ENCODE measurements at places on chromosomes 16 and 17. TPM values are rescaled to one million over a fixed set of nuclear protein-coding genes. Genes with fewer than 3 reads are reported as not detected.

- no peak for DNase-seq
- H3K27me3 ChIP-seq, result no peaks in the 10 kb centered on the region
- H3K27ac ChIP-seq, result no peak overlapping the region
These were observed 71.7 kb downstream of the CDC27 start for GRCh38 chr17:47117386-47117785.

GRCh38 chr17:38569701-38570512, 35.8 kb downstream of the SRCIN1 start:
- peaks cover 15% of the 10 kb centered on the region for H3K4me1 ChIP-seq
- no peak overlapping the region for H3K4me3 ChIP-seq
- no peak for DNase-seq
- H3K36me3 ChIP-seq, result no peaks in the 10 kb centered on the region
- no peak overlapping the region for H3K27ac ChIP-seq

DNA sequence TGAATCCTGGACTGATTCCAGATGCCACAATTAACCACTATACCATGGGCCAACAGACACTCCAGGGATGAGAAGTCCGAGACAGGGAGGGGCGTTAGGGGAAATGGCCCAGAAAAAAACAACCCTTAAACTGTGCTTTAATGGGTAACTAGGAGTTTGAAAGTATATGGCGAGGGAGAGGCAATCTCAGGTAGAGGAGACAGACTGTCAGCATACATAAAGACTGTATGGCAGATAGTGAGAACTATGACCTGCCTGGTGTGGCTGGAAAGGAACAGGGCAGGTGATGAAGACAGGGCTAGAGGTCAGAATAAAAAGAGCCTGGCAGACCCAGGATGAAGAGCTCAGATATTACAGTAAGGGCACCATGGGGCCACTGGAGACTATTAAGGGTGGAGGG, 8.1 kb downstream of the ZZEF1 start:
- H3K27me3 ChIP-seq, result no peaks in the 10 kb centered on the region
- H3K27ac ChIP-seq, result no peak overlapping the region
- peaks cover 24% of the 10 kb centered on the region for H3K36me3 ChIP-seq
- no peak overlapping the region for H3K4me3 ChIP-seq

- H3K27me3 ChIP-seq, result no peaks in the 10 kb centered on the region
- no peak overlapping the region for H3K27ac ChIP-seq
- H3K4me3 ChIP-seq, result no peak overlapping the region
- peaks cover 38% of the 10 kb centered on the region for H3K36me3 ChIP-seq
- no peaks in the 10 kb centered on the region for H3K4me1 ChIP-seq
- DNase-seq, result peak; percentile 17
These were observed 78.0 kb upstream of the ZNF750 start for GRCh38 chr17:82917699-82918345.

GRCh38 chr17:38768417-38768816, 15.9 kb downstream of the PSMB3 start:
- H3K4me3 ChIP-seq, result no peak overlapping the region
- no peak overlapping the region for H3K27ac ChIP-seq
- H3K36me3 ChIP-seq, result peaks cover 90% of the 10 kb centered on the region
- no peaks in the 10 kb centered on the region for H3K4me1 ChIP-seq
- no peaks in the 10 kb centered on the region for H3K27me3 ChIP-seq
- DNase-seq, result no peak

DNA sequence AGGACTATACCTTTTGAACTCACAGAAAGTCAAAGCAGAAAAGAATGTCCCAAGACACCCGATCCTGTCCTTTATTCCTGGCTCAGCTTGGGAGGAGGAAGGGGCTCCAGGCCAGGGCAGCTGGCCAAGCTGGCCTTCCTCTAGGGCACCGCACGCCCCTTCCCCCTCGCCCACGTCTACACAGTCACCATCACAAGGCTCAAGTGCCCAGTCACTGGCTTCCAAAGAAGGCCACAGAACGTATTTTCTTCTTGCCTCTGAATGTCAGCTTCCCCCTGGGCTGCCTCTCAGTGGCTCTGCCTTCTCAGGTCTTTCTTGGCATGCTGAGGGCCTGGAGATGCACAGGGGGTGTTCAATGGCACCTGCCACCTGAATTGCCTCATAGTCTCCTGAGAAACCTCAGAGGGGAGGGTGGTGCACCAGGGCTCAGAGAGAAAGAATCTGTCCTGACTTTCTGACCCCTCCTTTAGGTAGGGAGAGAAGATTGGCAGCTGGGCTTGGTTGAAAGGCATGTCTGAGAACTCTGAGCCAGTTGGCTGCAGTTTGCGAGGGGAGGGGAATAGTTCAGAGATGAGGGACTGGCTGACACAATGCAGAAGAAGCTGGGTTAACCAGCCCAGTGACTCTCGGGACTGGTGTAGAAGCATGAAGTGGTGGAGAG, 2.1 kb downstream of the DHRS11 start:
- no peak overlapping the region for H3K27ac ChIP-seq
- DNase-seq, result no peak

- no peak overlapping the region for H3K4me3 ChIP-seq
- H3K4me1 ChIP-seq, result peaks cover 5% of the 10 kb centered on the region
- peak overlapping the region; percentile 31 for H3K27ac ChIP-seq
- H3K36me3 ChIP-seq, result no peaks in the 10 kb centered on the region
- H3K27me3 ChIP-seq, result no peaks in the 10 kb centered on the region
These were observed 60.4 kb downstream of the NOG start for GRCh38 chr17:56653877-56654276.

- no peaks in the 10 kb centered on the region for H3K4me1 ChIP-seq
- H3K27me3 ChIP-seq, result no peaks in the 10 kb centered on the region
- no peak for DNase-seq
- no peak overlapping the region for H3K4me3 ChIP-seq
- no peak overlapping the region for H3K27ac ChIP-seq
These were observed 410.0 kb upstream of the SOX9 start for GRCh38 chr17:71710816-71711215.

DNA sequence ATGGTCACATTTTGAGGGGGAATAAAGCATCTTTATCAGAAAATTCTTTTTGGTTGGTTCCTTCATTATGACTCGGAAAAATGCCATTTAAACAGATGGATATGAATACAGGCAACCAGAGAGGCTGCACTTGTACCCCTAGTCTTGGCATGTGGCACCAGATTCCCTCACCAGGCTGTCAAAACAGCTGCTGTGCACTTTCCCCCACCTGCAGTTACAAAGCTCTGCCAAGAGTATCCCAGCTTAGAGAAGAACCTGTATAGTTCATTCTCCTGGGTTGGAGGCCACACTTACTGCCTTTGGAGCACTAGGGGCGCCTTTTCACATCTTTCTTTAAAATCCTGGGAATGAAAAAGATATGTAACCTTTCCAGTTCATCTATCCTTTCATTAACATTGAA, 190.3 kb downstream of the KIF2B start:
- no peak overlapping the region for H3K27ac ChIP-seq
- H3K36me3 ChIP-seq, result no peaks in the 10 kb centered on the region
- no peaks in the 10 kb centered on the region for H3K27me3 ChIP-seq
- DNase-seq, result no peak
- no peak overlapping the region for H3K4me3 ChIP-seq

DNA sequence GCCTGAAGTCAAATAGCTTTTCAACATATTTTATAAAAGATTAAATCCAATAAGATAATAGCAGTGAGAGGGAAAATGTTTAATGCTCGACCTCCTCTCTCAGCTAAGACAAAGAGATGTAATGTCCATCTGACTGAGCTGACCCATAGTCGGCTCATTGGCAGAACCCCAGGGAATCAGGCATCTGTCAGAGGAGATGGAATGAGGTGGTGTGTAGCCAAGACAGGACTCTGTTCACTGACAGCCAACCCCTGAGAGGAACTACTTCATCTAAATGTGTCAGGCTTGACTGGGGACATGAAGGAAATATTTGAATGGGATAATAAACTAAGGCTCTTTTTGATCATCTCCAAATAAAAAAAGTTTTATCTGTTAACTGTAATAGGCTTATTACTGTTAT, 188.0 kb downstream of the CDH11 start:
- DNase-seq, result no peak
- no peaks in the 10 kb centered on the region for H3K27me3 ChIP-seq
- H3K27ac ChIP-seq, result no peak overlapping the region

DNA sequence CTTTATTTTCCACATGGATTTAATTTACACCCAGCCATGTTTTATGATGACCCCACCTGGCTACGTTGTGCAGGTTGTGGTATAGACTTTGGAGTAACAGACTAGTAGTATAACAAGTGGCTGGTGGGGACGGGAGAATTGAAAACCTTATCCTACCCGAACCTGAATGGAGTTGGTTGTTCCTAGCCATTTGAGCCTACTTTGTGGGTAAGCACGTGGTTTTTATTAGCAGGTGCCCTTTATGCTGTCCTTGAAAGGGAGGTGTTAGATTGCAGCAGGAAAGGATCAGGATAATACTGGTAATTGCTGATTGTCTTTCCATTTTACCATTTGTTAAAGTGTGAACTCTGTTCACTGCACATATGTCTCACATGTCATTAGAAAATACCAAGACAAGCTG, 31.9 kb upstream of the PHAF1 start:
- H3K4me3 ChIP-seq, result no peak overlapping the region
- no peaks in the 10 kb centered on the region for H3K27me3 ChIP-seq
- H3K36me3 ChIP-seq, result peaks cover 28% of the 10 kb centered on the region
- no peak overlapping the region for H3K27ac ChIP-seq
- H3K4me1 ChIP-seq, result no peaks in the 10 kb centered on the region

- DNase-seq, result no peak
- H3K4me3 ChIP-seq, result peak overlapping the region; percentile 49
- no peak overlapping the region for H3K27ac ChIP-seq
- no peaks in the 10 kb centered on the region for H3K36me3 ChIP-seq
- peaks cover 26% of the 10 kb centered on the region for H3K4me1 ChIP-seq
These were observed 394 bp upstream of the NME4 start for GRCh38 chr16:396605-397004.

DNA sequence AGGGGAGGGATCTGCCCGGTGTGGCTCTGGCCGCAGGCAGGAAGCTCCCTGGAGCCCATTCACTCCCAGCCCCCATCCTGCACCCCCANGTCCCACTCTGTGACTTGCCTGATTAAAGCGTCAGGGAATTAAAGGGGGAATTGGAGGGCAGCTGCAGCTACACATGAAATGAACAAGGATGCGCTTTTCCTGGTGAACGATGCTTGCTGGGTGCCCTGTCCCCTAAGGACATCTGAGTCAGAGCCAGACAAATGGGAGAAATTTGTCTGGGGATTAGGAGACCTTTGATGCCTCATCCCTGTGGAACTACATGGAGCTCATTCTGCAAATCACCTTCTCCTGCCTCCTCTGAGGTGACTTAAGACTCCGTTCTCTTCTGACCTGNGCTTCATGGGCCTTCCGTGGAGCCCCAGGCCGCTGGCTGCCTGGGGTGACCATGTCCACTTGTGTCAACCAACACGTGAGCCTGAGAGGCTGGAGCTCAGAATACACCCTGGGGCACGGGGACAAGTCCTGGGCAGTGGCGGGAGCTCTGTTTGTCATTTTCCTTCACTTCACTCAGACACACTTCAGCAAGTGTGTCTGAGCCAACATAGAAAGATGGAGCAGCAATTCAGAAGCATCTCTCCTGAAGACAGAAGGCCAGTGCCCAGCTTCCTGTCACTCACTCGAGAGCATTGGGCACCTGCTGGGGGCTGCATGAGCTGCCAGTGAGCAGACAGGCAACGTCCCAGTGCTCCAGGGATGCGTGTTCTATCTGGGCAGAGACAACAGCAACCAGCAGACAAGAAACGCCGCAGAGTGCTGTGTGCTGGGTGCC, 54.1 kb downstream of the METRNL start:
- H3K36me3 ChIP-seq, result no peaks in the 10 kb centered on the region
- H3K27ac ChIP-seq, result no peak overlapping the region
- no peaks in the 10 kb centered on the region for H3K27me3 ChIP-seq
- H3K4me3 ChIP-seq, result no peak overlapping the region

DNA sequence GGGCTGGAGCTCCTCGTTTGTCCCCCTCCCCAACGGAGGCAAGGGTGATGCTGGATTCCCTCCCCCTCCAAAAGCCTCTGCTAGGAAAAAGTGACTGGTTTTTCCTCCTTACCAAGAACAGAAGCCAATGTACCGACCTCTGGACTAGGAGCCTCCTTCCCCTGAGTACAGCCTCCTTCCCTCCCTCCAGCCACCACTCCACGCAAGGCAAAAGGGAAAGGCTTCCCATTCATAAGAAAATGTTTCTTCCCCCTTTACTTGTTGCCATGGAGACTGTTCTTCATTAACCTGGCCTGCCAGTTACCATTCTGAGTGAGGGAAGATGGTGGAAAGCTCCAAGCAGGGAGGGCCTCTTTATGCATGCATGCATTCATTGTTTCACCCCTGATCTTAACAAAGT, 4.3 kb upstream of the PIMREG start:
- H3K4me3 ChIP-seq, result no peak overlapping the region
- no peaks in the 10 kb centered on the region for H3K36me3 ChIP-seq
- no peak overlapping the region for H3K27ac ChIP-seq
- peaks cover 11% of the 10 kb centered on the region for H3K27me3 ChIP-seq

DNA sequence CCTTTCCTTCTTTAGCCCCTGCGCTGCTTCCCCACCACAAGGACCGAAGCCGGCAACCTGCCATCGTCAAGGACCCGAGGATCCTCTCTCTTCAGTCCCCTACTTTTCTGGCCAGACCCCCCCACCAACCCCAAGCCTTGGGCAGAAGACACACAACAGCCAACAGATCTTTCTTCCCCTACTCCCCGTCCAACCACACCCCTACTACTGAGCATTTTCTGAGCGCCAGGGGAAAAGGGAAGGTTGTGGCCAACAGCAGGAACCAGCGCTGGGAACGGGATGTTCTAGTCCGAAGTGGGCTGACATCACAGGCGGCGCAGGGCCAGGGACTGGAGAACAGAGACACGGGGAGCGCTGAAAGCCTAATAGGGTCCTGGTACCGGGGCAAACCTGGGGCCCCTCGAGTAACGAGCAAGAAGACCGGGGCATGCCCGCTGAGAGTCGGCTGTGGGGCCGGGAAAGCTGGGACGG, 528 bp downstream of the PER1 start:
- peaks cover 83% of the 10 kb centered on the region for H3K4me1 ChIP-seq
- peak overlapping the region; percentile 75 for H3K4me3 ChIP-seq
- no peak for DNase-seq
- H3K27ac ChIP-seq, result peak overlapping the region; percentile 99
- peaks cover 47% of the 10 kb centered on the region for H3K36me3 ChIP-seq

GRCh38 chr16:2752850-2753732, 653 bp downstream of the SRRM2 start:
- H3K4me3 ChIP-seq, result peak overlapping the region; percentile 97
- no peaks in the 10 kb centered on the region for H3K27me3 ChIP-seq
- peaks cover 26% of the 10 kb centered on the region for H3K36me3 ChIP-seq
- H3K27ac ChIP-seq, result peak overlapping the region; percentile 98

- no peak overlapping the region for H3K4me3 ChIP-seq
- DNase-seq, result peak; percentile 24
- H3K36me3 ChIP-seq, result no peaks in the 10 kb centered on the region
- no peaks in the 10 kb centered on the region for H3K27me3 ChIP-seq
- no peak overlapping the region for H3K27ac ChIP-seq
These were observed 835 bp downstream of the NME4 start for GRCh38 chr16:397736-398332.

DNA sequence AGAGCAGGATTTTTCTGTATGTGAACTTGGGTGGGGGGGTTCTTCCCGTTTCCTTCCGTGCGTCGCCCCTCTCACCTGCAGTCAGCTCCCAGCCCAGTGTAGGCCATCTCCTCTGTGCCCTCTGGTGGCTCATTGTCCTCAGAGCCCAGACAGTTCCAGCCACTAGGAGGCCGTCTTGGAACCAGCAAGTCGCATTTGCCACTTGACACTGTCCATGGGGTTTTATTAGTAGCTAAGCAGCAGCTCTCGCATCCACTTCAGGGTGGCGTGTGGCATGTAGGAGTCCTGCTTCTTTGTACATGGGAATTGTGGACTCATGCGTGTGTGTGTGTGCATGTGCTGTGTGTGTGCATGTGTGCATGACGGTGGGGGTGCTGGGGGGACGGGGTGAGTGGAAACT, 74.0 kb downstream of the SEC14L1 start:
- peaks cover 67% of the 10 kb centered on the region for H3K36me3 ChIP-seq
- peak; percentile 48 for DNase-seq
- H3K4me3 ChIP-seq, result no peak overlapping the region
- no peaks in the 10 kb centered on the region for H3K4me1 ChIP-seq
- no peak overlapping the region for H3K27ac ChIP-seq

STAT5B gene
- total RNA-seq, result 99.4 TPM

TMEM204 gene
- 22.1 TPM for total RNA-seq

CSH1 gene
- total RNA-seq, result not detected

KRTAP9-8 gene
- not detected for total RNA-seq
